Ureter (tissue), 1 donor: ENCODE measurements at places on chromosomes 7 and 10. TPM values are rescaled to one million over a fixed set of nuclear protein-coding genes. Genes with fewer than 3 reads are reported as not detected.

DNA sequence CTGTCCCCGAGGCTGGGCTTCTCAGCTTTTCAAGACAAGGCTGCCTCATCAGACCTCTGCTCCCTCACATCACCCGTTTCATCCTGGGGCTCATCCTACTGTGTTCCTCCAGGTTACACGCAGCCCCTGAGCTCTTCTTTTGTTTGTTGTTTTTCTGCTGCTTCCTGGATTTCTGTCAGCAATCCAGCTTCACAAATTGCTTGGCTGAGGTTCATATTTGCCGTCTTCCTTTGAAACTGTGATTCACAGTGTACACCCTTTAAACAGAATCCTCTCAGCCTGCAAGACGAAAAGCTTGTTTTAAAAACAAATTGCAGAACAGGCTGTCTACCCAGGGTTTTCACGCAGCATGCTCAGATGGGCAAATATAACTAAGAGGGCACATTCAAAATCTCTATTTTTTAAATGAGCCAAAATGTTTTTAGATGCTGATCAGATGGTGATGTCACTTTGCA is 39.1 kb upstream of the PARD3 start:
- DNase-seq, result no peak

DNA sequence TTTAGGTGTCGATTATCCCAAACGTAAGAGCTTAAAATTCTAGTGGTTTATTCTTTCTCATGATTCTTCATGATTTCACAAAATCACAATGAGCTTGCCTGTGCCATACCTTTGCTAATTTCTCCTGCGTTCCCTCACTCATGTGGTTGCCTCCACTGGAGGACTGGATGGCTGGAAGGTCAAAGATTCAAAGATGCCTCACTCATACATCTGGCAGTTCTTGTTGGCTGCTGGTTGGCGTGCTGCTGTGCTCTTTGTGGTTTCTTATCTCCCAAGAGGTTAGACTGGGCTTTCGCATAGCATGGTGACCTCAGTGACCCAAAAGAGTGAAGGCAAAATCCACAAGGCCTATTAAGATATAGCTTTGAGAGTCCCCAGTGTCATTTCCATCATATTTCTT is 877.6 kb upstream of the AUTS2 start:
- no peak for DNase-seq

- no peak for DNase-seq
Measured at GRCh38 chr7:36661135-36661840, 63.0 kb downstream of the AOAH start.

- DNase-seq, result no peak
Measured at GRCh38 chr7:11747715-11748485, 84.1 kb downstream of the THSD7A start.

- no peak for DNase-seq
Measured at GRCh38 chr7:50652400-50653125, 87.4 kb upstream of the DDC start.

The NPSR1 gene
- not detected for total RNA-seq

The BCL7B gene
- total RNA-seq, result 49.6 TPM
